M059J (cell line): ENCODE measurements at places on chromosomes 1 and 21. TPM values are rescaled to one million over a fixed set of nuclear protein-coding genes. Genes with fewer than 3 reads are reported as not detected.

DUSP10 gene
- total RNA-seq, result 44.3 and 51.8 TPM in 2 replicates

CIART gene
- 11.4 and 22.2 TPM in 2 replicates for total RNA-seq

LCE1E gene
- not detected in 2 replicates for total RNA-seq

C4BPA gene
- total RNA-seq, result 0.10 TPM in 1 of 2 replicates, not detected in the other

ADAMTS4 gene
- total RNA-seq, result 0.39 and 0.67 TPM in 2 replicates

LCE1B gene
- not detected in 2 replicates for total RNA-seq

LDLRAD2 gene
- not detected in 2 replicates for total RNA-seq

NTMT2 gene
- total RNA-seq, result not detected in 2 replicates

NUDC gene
- 63.5 and 80.9 TPM in 2 replicates for total RNA-seq

AKR7A3 gene
- 0.37 TPM in 1 of 2 replicates, not detected in the other for total RNA-seq

SLC44A5 gene
- 0.12 TPM in 1 of 2 replicates, not detected in the other for total RNA-seq

DMRTA2 gene
- total RNA-seq, result 0.32 and 1.4 TPM in 2 replicates

CYP4A22 gene
- total RNA-seq, result not detected in 2 replicates

KPNA6 gene
- total RNA-seq, result 49.8 and 73.0 TPM in 2 replicates

PGBD2 gene
- 2.2 and 5.7 TPM in 2 replicates for total RNA-seq

SPRR2E gene
- total RNA-seq, result not detected in 2 replicates
